ENCODE measurements at places on chromosomes 6 and 20.
A peak's percentile ranks its signal among the peaks of the same experiment; 100 is the strongest.

- no peak for DNase-seq
These were observed 23.7 kb upstream of the SIRT5 start for GRCh38 chr6:13550656-13551055.

GRCh38 chr20:34710861-34711574 is 6.9 kb downstream of the TP53INP2 start:
- DNase-seq, result no peak

- no peak for DNase-seq
These were observed 93.4 kb downstream of the THBS2 start for GRCh38 chr6:169160091-169160854.

DNA sequence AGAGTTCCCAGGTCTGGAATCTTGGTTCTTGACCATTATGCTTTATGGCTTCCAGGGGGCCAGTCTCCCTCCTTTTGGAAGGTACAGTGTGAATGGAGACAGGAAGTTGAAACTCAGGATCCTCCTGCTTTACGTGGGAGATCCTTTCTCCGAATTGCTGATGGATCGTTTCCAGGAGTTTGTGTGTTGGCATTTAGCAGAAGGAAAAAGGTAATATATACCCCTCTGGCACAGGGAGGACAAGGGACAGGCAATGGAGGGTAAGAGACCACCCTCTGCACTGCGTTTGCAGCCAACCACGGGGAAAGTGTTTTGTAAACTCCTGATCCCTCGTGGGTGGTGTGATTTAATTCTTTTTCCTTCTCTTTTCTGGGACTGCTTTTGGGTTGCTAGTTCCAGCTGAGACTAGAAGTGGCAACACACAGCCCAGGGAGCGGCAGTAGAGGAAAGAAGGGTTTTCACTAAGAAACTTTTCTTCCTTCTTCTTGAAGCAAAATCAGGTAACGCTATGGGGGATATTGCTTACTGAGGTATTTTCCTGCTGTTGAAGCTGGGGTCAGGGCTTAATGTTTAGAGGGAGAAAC is 257.6 kb upstream of the SUPT3H start:
- DNase-seq, result no peak

- DNase-seq, result no peak
These were observed 9.2 kb upstream of the DEFB110 start for GRCh38 chr6:50030777-50031562.

- DNase-seq, result no peak
These were observed 24.9 kb downstream of the COL21A1 start for GRCh38 chr6:56222499-56222898.

DNA sequence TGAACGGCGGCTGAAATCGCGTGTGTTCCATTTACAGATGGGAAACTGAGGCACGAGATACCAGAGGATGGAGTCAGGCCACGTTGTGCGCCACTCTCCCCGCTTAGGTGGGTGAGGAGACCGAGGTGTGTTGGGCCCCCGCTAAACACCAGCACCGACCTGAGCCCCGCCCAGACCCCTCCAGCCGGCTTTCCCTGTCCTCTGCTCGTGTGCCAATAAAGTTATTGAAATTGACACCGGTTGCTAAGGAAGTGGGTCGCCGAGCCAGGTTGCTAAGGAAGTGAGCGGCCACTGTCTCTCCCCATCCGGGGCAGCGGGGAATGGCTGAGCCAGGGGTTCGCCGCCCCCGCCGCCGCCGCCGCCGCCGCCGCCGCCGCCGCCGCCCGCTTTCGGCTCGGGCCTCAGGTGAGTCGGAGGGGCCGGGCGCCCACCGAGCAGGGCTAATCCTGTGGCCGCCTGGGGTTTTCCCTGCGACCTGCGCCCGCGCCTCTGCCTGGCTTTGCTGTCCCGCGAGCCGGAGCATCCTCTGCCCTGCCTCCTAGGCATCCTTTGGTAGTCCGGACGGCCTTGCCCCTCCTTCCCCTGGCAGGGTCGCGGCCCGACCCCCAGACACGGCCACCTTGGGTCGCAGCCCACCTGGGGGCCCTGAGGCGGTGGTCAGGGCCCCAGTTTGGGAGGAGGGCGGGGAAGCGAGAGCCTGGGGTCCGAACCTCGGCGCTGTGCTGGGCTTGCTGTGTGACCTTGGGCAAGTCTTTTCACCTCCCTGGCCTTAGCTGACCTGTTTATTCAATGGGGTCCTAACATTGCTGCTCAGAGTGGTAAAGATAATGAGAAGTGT is at the start of gene KIF3B:
Gene KIF3B (plus strand): TSS at position 291 of the 838 bp plus-strand sequence. CDS start 32,127 bp downstream, outside the sequence.
- DNase-seq, result peak; percentile 82

DNA sequence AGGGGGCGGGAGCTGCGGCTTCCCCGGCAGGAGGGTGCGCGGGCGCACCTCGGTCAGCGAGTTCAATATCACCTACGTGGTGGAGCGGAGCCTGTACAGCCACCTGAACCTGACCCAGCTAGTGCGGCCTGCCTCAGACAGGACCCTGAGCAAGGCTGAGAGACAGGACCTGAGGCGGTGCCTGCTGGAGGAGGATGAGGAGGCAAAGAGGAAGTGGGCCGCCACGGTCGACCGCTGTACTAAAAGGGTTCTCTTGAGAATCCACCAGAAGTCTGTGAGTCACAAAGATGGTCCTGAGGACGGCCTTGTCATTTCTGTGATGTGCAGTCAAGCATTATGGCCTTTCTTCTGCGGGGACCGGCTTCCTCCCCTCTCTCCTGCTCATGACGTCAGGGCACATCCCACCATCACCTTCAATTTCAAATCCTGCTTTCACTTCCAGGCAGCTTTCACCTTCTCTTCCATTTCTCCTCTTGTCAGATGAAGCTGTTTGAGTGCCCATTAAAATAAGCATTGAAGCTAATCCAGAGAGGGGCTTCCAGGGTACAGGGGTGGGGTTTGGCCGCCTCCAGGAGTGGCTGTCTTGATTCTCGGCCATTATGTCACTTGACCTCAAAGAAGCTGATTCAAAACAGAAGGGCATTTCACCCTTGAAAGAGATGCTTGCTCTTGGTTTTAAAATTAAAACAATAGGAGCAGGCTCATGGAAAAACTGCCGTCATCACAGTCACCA is 177.6 kb downstream of the SASH1 start:
- DNase-seq, result no peak

GRCh38 chr6:71396410-71396801 is 107.8 kb downstream of the OGFRL1 start:
- no peak for DNase-seq

- DNase-seq, result no peak
These were observed 6.6 kb upstream of the TP53RK start for GRCh38 chr20:46695892-46696291.

DNA sequence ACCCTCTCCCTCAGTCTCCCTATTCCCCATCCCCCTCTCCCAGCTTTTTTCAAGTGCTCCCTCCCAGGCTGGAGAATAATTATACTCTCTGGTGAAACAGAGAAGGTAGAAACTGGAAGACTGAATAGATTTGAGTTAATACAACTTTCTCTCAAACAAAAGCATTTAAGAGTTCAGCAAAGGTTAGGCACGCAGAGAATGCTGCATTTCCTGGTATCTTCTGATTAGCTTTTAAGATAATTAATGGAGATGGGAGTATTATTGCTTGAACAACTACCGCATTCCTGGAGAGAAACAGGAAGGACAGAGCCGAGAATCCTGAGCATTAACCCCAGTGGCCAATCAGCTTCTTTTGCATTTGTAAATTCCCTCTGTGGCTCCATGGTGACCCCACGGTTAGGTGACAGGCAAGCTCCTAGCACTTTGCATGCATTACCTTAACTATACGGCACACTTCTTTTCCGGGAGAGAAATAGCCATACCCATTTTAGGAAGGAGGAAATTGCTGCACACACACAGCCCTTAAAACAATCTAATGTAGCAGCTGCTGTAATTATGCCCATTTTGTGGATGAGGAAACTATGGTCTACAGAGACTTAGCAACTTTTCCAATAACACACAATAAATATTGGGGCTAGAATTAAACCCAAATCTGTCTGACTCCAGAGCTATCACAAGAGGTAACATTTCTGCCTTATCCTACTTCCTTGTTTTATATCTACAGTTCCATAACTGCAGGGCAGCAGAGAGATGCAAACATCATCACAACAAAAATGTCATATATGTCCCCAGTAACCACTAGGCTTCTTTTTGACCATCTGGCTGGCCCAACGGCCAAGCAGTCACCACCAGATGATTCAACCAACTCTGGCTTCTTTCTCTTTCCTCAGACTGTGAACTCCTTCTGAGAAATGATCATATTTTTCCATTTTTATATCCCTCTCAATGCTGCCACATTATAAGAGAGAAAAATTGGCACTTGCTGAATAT is 169.9 kb downstream of the CD24 start:
- DNase-seq, result no peak

GRCh38 chr6:66522864-66523263 is 815.8 kb upstream of the EYS start:
- DNase-seq, result no peak

DNA sequence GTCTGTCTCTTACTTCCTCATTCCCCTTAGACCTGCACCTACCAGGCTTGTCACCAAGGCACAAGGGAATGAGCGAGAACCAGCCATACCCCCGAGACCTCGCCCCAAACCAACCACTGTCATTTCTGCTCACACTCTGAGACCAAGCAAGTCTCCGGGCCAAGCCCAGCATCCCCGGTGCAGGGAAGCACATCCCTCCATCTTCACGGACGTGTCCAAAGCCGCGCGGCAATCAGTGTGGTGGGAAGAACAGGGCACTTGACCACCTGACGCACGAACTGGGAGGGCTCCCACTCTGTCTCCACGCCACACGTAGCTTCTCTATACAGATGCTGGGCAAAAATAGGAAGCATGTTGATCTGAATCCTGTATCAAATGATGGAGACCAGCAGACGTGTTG is 28.4 kb upstream of the THBS2 start:
- no peak for DNase-seq

DNA sequence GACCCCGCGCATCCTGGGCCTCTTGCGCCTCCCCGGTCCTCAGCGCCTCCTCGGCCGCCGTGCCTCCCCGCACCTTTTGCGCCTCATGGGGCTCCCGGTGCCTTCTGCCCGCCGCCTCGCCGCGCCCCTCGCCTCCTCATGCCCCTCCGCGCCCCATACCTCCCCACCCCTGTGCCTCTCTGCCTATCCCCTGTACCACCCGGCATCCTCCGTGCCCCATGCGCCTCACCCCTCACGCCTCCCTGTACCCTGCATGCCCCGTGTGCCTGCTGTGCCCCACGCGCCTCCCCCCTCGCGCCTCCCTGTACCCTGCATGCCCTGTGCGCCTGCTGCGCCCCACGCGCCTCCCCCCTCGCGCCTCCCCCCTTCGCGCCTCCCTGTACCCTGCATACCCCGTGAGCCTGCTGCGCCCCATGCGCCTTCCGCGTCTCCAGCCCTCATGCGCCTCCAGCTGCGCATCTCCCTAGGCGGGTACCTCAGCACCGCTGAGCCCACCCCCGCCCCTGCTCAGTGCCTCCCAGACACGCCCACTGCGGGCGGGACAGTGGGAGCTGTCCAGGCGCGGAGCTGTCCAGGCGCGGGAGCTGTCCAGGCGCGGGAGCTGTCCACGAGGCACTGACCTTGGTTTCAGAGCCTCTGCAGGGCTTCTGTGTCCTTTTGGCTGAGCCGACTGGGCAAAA is 37.1 kb downstream of the IGF2R start:
- no peak for DNase-seq

DNA sequence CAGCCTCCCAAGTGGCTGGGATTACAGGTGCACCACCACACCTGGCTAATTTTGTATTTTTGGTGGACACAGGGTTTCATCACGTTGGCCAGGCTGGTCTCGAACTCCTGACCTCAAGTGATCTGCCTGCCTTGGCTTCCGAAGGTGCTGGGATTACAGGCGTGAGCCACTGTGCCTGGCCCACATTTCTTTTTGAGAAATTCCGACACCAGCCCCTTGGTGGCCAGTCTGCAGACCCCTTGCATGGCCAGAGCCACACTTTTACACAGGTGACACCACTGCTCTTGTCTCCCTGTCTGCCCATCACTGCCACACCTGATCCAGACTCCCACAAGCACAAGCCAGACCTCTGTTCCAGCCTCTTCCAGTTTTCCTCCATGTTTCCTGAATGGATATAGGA is 33.0 kb downstream of the SRSF3 start:
- DNase-seq, result no peak
